ENCODE measurements at places on chromosomes 1 and 21.

GRCh38 chr1:174692313-174692712 is 244.5 kb downstream of the GPR52 start:
- no peak for DNase-seq

GRCh38 chr1:169443923-169444322 is 16.6 kb upstream of the CCDC181 start:
- DNase-seq = no peak

- DNase-seq = no peak
Observed at GRCh38 chr1:1832820-1833219, 54.5 kb upstream of the NADK start.

- no peak for DNase-seq
Observed at GRCh38 chr1:39980555-39981313, 25.8 kb downstream of the MFSD2A start.

GRCh38 chr21:37742532-37742931 is 173.7 kb downstream of the KCNJ6 start:
- DNase-seq = no peak

- no peak for DNase-seq
Observed at GRCh38 chr1:43344267-43344850, 6.7 kb downstream of the MPL start.

DNA sequence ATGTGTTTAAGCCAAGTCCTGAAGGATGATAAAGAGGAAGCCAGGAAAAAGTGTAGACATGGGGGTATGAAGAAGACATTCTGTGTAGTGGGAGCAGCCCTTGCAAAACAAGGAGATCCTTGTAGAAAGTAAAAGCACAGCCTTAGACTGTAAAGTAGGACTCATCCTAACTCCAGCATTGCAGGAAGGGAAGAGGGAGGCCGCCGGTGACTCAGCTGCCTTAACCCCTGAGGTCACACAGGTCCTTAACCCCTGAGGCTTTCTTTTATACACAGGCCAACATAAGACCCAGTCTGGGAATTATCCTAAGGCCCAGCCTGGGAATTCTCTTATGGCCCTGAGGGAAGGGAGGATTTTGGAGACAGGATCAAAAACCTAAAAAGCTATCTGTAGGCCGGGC is 18.0 kb downstream of the PGM1 start:
- no peak for DNase-seq

Measured in femur (tissue), 1 donor.